ENCODE measurements at places on chromosomes 2 and 18.

DNA sequence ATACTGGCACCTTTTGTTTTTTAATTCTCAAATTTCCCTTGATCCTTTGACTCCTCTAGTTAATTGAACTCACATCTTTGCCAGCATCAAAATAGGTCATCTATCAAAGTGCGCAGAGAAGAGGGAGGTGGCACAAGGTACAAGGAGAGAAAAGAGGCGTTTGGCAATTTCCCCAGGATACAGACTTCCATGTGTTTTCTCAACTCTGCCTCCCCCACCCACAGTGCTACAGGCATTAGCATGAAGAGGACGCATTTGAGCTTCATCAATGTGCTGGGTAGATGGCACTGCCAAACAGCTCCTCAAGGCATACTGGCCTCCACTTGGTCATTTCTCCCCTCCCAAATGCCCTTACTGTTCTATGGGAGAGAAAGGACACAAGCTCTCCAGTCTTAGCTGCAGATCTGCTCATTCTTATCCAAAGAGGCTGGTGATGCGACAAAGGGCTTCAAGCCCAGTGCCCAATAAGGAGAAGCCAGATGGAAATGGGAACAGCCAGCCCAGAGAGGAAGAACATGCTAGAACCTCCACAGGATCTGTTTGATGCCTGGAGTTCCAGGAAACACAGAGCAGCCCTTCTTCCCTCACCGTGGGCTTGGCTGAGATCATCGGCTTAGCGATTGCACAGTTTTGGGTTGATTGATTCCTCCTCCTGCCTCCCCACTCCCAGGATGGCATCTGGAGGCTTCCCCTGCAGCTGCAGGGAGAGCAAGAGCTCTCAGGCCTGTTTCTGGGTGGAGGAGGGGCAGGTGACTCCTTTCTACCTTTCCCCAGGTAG lies 144.7 kb upstream of the SMAD2 start:
- no peak for DNase-seq

GRCh38 chr2:215537611-215538010 lies 101.7 kb upstream of the FN1 start:
- no peak for DNase-seq

GRCh38 chr2:70702711-70703395 lies 65.1 kb downstream of the ADD2 start:
- DNase-seq, result no peak

- no peak for DNase-seq
These were observed 41.4 kb downstream of the AQP12A start for GRCh38 chr2:240732911-240733622.

- no peak for DNase-seq
These were observed 708.4 kb downstream of the RNF144A start for GRCh38 chr2:7625392-7626138.

DNA sequence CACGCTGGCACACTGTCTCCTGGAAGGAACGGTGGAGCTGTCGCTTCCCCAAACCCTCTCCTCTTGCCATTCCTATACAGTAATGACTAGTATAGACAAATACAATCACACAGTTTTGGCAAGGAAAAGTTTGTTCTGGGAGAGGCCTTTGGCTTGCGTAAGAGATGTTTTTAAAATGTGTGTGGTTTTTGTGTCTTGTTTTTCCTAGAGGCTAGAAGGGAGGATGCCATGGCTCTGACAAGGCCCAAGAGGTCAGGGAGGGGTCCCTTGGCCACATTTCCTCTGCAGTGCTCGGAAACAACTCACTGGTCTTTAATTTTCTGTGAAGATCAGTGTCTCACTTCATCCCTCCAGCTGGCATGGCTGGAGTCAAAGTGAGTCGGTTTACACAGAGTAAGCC lies 195.9 kb downstream of the SH3RF3 start:
- DNase-seq, result no peak

DNA sequence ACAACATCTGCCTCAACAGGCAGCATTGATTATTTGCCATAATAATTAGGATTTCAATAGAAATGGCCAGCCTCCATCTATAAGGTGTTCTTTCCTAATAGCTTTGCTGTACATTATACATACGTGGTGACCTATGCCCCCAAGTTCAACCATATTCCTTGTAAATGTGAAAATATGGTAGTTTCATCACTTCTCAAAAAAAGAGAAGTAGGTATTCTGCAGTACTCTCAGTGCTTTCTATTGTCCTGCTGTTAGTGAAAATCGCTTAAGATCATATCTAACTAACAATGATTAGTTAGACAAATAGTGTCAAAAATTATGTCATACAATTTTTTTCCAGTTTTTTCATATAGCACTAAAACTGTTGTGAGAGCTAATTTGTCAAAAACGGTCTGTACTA lies 79.6 kb downstream of the SLC4A10 start:
- DNase-seq, result no peak

DNA sequence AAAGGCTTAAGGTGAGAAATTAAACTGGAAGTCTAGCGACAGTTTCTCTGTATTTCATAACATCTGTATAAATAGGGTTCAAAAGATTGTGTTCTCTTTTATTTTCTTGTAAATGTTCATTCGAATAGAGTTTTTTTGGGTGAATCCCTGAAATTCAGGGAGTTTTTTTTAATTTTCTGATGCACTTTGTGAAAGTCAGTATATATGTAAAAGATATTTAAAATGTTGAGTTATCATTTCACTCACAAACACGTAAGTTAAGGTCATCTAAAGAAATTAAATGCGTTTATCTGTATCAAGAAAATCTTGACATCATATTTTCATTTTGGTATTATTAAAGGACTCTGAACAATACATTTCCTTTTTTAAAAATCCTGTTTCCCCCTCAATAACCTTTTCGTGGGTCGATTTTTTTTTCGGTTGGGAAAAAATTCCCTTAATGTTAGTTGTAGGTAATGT lies 3.4 kb downstream of the SP9 start:
- DNase-seq, result no peak

GRCh38 chr2:29744976-29745375 lies 176.4 kb downstream of the ALK start:
- DNase-seq, result no peak

DNA sequence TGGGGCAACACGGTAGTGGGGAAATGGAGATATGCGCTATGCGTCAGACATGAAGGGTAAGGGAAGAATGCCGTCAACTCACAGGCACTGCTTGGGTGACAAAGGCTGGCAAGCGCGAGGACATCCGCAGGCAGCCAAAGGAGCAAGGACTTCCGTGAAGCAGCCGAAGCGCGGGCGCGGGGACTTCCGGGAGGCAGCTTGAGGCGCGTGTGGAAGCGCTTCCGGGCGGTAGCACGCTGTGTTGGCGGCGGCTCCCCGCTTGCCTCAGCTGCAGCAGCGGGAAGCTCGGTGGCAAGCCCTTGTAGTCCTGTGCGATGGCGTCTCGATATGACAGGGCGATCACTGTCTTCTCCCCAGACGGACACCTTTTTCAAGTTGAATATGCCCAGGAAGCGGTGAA lies at the start of gene PSMA8:
Gene PSMA8 (plus strand): TSS at position 218 of the 400 bp plus-strand sequence. CDS start 97 bp downstream, at position 315.
- no peak for DNase-seq

GRCh38 chr2:146251328-146251727 lies 1593.5 kb upstream of the ACVR2A start:
- DNase-seq, result no peak

GRCh38 chr2:11824901-11825828 lies 78.7 kb downstream of the LPIN1 start:
- DNase-seq, result no peak

GRCh38 chr2:217996361-217996760 lies 6.4 kb downstream of the TNS1 start:
- DNase-seq, result no peak

DNA sequence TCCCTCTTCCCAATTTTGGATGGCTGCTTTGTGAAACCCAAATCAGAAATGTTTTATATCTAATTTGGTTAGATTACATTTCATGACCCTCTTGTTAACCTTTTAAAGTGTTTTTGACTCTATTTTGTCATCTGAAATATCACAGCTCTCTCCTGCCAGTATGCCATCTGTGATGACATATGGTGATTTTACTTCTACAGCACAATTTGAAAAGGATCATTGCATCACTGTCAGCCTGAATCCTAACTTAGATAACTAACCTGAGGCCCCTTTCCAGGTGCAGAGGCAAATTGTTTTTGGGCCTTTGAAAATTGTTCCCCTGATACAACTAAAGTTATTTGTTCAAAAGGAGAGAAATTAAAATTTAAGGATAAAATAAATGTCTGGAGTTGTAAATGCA lies 1023.4 kb upstream of the LRRTM1 start:
- no peak for DNase-seq

GRCh38 chr2:113926314-113926713 lies 36.4 kb downstream of the ACTR3 start:
- DNase-seq, result no peak

DNA sequence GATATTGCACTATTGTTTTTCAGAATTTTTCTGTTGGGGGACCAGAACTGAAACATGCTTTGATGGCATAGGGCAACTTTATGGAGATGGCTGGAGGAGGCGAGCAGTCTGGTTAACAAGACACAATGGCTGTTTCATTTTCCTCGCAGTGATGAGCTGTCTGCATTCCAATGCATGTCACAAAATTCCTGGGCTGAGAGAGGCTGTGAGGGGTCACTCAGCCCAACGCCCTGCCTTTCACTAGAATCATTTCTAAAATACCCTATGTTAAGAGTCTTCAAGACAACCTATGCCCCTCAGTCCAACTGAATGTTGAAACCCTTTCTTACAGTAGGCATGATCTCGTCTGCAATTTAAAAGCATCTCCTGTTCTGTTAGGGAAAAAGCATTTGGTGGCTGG lies 1090.0 kb downstream of the BCL11A start:
- DNase-seq, result no peak

DNA sequence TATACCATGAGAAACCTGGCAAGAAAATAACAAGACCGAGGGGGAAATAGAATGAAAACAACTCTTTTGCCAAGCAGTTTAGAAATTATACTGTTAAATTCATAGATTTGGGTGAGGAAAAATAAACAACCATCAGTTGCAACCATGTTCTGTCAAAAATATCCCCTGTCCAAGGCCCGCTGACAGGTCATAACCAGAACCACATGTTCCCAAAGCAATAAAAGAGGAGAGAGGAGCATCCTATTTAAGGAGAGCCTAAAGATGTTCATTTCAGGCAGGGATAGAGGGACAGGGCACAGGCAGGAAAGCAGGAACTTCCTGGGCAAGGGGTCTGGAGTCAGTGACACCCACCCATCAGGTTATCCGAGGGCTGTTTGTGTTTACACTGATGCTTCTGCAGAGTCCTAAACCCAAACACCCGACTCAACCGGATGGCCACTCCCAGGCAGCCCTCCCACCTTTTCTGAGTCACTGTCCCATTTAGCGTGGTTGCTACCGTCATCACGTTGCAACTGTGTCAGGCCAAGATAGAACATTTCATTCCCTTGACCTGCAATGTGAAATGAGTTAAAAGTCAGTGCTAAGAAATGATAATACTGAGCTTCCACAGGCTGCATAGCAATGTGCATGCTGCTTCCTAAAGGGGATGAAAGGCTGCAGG lies 468.3 kb upstream of the RAB12 start:
- DNase-seq, result no peak

DNA sequence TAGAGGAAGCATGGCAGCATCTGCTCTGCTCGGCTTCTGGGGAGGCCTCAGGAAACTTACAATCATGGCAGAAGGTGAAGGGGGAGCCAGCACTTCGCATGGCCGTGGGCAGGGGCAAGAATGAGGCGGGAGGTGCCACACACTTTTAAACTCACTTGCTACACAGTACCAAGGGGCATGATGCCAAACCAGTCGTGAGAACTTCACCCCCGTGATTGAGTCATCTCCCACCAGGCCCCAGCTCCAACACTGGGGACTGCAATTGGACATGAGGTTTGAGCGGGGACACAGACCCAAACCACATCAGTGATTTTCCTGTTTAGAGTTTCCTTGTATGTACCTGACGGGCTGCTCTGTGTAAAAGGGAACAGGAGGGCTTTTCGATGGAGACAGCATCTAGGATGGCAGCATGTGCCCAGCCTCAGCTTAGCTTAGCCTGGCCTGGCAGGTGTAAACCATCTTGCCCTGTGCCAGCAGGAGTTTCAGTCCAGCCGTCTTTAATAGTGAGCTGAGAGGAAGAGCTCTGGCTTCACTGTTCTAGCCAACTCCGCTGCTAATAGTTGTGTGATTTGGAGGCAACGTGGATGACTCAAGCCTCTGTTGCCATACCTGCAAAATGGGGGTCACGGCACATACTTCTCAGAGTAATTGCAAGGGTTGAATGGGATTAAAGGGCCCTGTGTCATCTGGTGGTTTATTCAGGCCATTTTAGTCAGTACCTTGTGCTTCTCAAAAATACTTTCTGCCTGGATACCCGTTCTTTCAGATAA lies 101.8 kb downstream of the ASAP2 start:
- no peak for DNase-seq

- DNase-seq, result no peak
These were observed 82.6 kb downstream of the C18orf54 start for GRCh38 chr18:54440292-54440691.

DNA sequence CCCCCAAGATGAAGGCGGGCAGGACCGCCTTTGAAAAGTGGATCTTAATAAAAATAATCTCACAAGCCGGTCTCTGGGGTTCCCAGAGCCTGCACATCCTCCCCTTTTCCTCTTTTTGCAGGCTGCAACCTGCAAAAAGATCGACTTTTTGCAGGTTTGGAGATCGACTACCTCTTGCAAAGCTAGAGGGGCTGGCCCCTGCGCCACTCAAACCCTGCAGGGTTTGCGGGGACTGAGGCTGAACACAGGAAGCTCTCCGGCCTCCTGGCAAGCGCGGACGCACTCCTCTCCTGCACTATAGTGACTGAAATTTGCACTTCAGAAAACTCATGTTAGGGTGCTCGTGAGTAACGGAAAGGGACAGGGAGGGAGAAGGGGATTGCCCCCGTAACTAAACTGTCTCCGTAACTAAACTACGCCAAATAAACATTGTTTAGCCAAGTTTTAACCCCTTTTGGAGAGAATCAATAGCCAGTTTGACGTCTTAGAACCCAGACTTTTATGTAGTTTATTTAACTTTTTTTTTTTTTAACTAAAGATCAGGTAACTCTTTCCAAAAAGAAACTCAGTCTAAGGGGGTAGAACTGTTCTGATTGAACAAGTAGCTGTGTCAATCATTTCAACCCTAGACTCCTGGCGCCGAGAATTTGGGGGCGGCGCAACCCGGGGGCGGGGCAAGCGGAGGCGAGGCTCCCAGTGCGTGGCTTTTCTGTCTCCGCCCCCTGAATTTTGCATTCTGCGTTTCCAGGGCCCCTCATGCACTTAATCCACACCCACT lies 2.5 kb downstream of the IGFBP5 start:
- peak; percentile 90 for DNase-seq

- no peak for DNase-seq
These were observed 205.2 kb downstream of the PRKCE start for GRCh38 chr2:45856391-45857274.

GRCh38 chr2:152815634-152816257 lies 97.3 kb downstream of the ARL6IP6 start:
- DNase-seq, result no peak

DNA sequence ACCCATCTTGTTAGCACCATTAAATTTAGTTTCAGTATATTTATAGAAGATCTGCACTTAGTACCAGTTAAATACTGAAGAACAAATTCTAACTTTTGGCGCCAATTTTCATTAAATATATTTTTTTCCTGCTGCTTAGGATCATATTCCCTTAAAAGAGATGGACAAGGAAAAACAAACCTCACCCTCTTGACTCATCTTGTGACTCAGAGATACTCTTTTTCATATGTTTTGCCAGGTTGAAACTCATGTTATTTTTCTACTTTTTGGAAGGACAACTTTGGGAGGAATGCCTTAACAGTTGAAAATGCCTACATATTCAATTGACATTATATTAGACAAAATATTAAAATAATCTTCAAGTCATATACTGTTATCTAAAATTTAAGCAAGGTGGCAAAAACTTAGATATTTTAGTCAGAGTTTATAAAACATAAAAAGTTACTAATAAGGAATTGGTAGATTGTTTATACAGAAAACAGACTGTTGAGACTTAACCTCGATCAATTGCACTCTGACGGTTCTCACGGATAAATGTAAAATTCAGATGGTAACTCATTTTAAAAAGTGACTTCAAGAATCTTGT lies 36.2 kb downstream of the PNO1 start:
- DNase-seq, result no peak
